ENCODE measurements at places on chromosomes 1 and 21. TPM values are rescaled to one million over a fixed set of nuclear protein-coding genes. Genes with fewer than 3 reads are reported as not detected.

Gene ADARB1
- 126 TPM for total RNA-seq

Gene LCE1D
- total RNA-seq, result not detected

Gene PPT1
- total RNA-seq, result 62.6 TPM

Gene SPOCD1
- total RNA-seq, result 0.44 TPM

Gene LCK
- not detected for total RNA-seq

Gene DNAH14
- 15.4 TPM for total RNA-seq

Gene CGN
- total RNA-seq, result 1.7 TPM

- no peaks in the 10 kb centered on the region for H3K27me3 ChIP-seq
- no peak for DNase-seq
- peaks cover 18% of the 10 kb centered on the region for H3K4me1 ChIP-seq
- no peak overlapping the region for H3K4me3 ChIP-seq
- no peak overlapping the region for H3K27ac ChIP-seq
Measured at GRCh38 chr1:192521734-192522133, 53.8 kb upstream of the RGS1 start.

- peak; percentile 59 for DNase-seq
- no peaks in the 10 kb centered on the region for H3K27me3 ChIP-seq
- peaks cover 18% of the 10 kb centered on the region for H3K4me1 ChIP-seq
- H3K27ac ChIP-seq, result no peak overlapping the region
Measured at GRCh38 chr1:226132728-226133503, 53.6 kb downstream of the ACBD3 start.

DNA sequence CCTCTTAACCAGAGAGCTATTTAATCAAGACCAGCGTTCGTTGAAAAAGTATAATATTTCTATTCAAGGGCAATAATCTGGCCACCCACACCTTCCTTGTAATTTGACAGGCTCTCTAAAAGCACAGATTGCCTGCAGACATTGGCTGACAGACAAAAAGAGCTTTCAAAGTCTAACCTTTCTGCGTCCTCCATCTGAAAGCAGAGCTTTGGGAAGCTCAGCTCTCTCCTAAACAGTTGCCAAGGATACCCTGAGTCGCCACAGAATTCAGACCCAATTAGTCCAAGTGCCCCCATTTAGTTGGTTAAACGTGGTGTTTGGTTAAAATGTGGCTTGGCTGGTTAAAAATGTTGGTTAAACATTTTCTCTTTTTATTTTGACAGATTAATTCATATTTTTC lies 33.7 kb upstream of the PLA2G2C start:
- DNase-seq, result no peak
- no peak overlapping the region for H3K27ac ChIP-seq
- H3K4me1 ChIP-seq, result no peaks in the 10 kb centered on the region
- no peaks in the 10 kb centered on the region for H3K36me3 ChIP-seq
- H3K27me3 ChIP-seq, result peaks cover 41% of the 10 kb centered on the region

- peaks cover 72% of the 10 kb centered on the region for H3K4me1 ChIP-seq
- DNase-seq, result peak; percentile 99
- peak overlapping the region; percentile 58 for H3K4me3 ChIP-seq
- peak overlapping the region; percentile 91 for H3K27ac ChIP-seq
- H3K36me3 ChIP-seq, result no peaks in the 10 kb centered on the region
- H3K27me3 ChIP-seq, result peaks cover 23% of the 10 kb centered on the region
Measured at GRCh38 chr1:156659988-156660751, 17.0 kb downstream of the NES start.

- H3K36me3 ChIP-seq, result peaks cover 3% of the 10 kb centered on the region
- H3K4me1 ChIP-seq, result no peaks in the 10 kb centered on the region
- no peak overlapping the region for H3K4me3 ChIP-seq
- no peak for DNase-seq
- H3K27me3 ChIP-seq, result no peaks in the 10 kb centered on the region
Measured at GRCh38 chr1:233105225-233105624, 154.8 kb downstream of the NTPCR start.

DNA sequence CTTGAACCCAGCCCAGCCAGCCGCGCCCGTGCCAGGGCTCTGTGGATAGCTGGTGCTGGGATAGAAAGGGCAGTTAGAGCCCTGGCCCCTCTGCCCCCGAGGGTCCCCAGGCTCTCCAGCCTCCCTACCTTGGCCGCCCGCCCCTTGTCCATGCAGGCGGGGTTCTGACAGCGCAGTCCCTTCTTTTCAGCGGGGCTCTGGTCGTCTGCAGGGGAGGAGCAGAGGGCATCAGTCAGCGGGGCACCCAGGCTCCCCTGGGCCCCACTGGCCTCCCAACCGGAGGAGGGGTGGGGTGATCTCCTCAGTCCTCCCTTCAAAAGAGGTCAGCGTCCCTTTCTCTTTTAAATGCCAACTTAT lies 4.9 kb upstream of the PLEKHG5 start:
- no peak for DNase-seq
- H3K36me3 ChIP-seq, result no peaks in the 10 kb centered on the region
- peaks cover 67% of the 10 kb centered on the region for H3K4me1 ChIP-seq
- peak overlapping the region; percentile 60 for H3K27ac ChIP-seq

DNA sequence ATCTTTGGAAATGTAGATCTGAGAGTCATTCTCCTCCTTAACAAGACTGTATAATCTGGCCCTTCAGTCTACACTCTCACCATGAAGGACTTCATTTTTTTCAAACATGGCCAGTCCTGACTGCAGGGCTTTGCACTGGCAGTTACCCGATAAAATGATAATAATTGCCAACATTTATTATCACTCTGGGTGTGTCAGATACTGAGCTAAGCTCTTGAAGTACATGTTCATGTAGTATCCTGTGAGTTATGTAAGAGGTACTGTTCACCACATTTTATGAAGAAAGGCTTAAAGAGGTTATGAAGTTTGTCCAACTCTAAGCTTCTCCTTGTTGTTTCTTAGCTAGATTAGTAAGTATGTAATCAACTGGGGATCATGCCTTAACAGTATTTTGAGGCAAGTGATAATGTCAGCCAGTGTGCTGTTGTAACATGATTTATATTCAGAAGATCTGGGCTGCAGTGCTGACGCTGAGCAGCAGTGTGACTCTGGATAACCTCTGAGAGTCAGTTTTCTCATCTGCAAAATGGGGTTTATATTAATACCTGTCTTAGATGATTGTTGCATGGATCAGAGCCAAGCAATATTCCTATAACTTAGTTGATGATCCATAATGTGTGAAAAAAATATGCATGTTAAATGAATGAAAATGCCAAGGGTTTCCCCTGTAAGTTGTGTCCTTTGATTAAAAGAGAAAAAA lies 42.1 kb upstream of the LEPR start:
- peaks cover 12% of the 10 kb centered on the region for H3K4me1 ChIP-seq
- no peak overlapping the region for H3K4me3 ChIP-seq
- H3K27me3 ChIP-seq, result no peaks in the 10 kb centered on the region
- peaks cover 48% of the 10 kb centered on the region for H3K36me3 ChIP-seq

DNA sequence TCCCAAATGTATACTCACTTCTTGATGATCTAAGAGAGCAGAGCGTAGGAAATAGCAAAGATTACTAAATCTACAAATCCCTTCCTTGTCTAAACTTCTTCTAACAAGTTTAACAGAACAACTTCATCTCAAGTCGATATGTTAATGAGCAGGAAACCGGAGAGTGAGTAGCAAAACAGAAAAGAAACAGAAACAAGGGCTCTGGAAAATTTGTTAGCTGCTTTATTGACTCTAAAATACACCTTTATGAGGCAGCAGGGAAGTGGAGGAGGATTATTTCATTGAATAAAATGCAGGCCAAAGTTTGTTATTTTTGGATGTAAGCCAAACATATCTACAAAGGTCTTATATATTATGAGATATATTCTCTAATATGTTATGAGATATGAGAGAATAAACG lies 192.4 kb downstream of the LRRIQ3 start:
- no peaks in the 10 kb centered on the region for H3K4me1 ChIP-seq
- H3K27ac ChIP-seq, result no peak overlapping the region
- no peak overlapping the region for H3K4me3 ChIP-seq
- no peaks in the 10 kb centered on the region for H3K27me3 ChIP-seq

DNA sequence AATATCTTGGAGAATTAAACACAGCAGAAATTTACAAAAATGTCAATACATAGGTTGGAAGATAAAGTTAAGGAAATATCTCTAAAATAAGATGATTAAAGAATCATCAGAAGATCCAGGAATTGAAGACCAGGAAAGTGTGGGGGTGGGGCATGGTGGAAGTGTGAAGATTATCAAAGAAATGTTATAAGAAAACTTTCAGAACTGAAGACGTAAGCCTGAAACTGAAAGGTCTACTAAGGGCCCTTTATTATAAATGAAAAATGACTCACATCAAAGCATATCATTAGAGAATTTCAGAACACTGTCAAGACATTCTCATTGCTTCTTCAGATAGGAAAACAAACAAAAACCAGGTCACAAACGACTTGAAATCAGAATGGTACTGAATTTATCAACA lies 92.4 kb upstream of the DPT start:
- no peaks in the 10 kb centered on the region for H3K36me3 ChIP-seq
- H3K27ac ChIP-seq, result no peak overlapping the region
- H3K4me3 ChIP-seq, result no peak overlapping the region
- H3K4me1 ChIP-seq, result no peaks in the 10 kb centered on the region
- no peak for DNase-seq
- H3K27me3 ChIP-seq, result peaks cover 9% of the 10 kb centered on the region

DNA sequence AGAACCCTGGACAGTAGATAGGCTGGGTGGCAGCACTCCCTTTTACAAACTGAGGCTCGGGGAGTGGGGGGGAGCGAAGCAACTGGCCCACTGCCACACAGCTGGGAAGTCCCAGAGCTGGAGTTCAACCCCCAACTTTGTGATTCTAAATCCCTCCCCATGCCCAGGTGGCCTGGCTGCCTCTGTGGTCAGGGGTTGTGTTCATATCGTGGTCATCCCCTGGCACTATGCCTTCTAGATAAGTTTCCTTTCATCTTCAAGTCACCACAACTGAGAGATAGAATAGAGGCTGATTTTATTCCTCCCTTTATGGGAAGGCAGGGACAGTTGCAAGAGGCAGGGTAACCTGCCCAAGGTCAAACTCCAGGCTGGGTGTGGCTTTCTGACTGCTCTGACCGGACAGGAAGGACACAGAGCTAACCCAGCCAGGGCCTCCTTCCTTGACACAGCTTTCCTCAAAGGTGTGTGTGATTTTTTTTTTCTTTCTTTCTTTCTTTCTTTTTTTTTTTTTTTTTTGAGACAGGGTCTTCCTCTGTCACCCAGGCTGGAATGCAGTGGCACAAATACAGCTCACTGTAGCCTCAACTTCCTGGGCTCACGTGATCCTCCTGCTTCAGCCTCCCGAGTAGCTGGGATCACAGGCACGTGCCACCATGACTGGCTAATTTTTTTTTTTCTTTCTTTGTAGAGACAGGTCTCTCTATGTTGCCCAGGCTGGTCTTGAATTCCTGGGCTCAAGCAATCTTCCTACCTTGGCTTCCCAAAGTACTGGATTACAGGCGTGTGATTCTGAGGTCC lies 18.4 kb upstream of the TNFRSF1B start:
- H3K4me1 ChIP-seq, result peaks cover 33% of the 10 kb centered on the region
- H3K27ac ChIP-seq, result no peak overlapping the region
- no peak overlapping the region for H3K4me3 ChIP-seq
- DNase-seq, result no peak
- no peaks in the 10 kb centered on the region for H3K27me3 ChIP-seq

- H3K36me3 ChIP-seq, result peaks cover 50% of the 10 kb centered on the region
- no peak overlapping the region for H3K27ac ChIP-seq
- no peak overlapping the region for H3K4me3 ChIP-seq
- no peak for DNase-seq
Measured at GRCh38 chr1:35851132-35851869, 31.7 kb upstream of the AGO1 start.

GRCh38 chr1:32447469-32448185 lies 17.2 kb upstream of the ZBTB8B start:
- peaks cover 18% of the 10 kb centered on the region for H3K27me3 ChIP-seq
- H3K4me3 ChIP-seq, result peak overlapping the region; percentile 77
- H3K36me3 ChIP-seq, result no peaks in the 10 kb centered on the region

- no peak for DNase-seq
- H3K4me3 ChIP-seq, result no peak overlapping the region
- H3K27me3 ChIP-seq, result no peaks in the 10 kb centered on the region
- H3K36me3 ChIP-seq, result no peaks in the 10 kb centered on the region
- H3K27ac ChIP-seq, result no peak overlapping the region
- H3K4me1 ChIP-seq, result no peaks in the 10 kb centered on the region
Measured at GRCh38 chr1:152983234-152983633, 647 bp upstream of the SPRR1A start.
